ENCODE measurements at places on chromosomes 5 and 9. TPM values are rescaled to one million over a fixed set of nuclear protein-coding genes. Genes with fewer than 3 reads are reported as not detected.

CERT1 gene
- total RNA-seq = 20.1 TPM

PHF24 gene
- total RNA-seq = 0.06 TPM

EIF4E1B gene
- total RNA-seq = not detected

DNA sequence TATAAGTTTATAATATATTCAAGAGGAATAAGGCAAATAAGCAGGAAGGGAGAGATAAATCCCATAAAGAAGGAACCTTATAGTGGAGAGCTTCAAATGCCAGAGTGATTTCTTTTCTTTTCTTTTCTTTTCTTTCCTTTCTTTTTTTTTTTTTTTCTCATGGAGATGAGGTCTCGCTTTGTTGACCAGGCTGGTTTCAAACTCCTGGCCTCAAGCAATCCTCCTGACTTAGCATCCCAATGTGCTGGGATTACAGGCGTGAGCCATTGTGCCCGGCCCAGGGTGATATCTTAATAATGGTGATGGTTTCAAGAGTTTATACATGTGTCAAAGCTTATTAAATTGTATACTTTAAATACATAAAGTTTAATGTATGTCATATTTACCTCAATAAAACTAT is 19.6 kb upstream of the FOCAD start:
- no peak for DNase-seq

DNA sequence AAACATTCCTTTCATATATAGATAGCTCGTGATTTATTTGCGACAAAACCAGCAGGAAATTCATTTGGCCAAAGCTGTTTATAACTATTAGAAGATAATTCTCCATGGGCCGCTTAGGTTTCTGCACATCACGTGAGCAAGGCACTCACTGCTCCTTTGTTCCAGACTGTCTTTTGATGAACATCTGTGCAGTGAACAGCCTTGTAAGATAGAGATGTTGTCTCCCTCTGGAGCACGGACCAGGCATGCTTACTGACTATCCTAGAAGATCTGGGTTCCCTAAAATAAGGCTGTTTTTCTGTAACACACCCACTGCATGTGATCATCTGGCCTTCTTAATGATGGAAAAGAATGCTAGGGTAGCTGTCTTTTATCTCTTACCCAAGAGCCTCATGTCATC is 30.9 kb downstream of the YIPF5 start:
- DNase-seq = no peak

HEMGN gene
- not detected for total RNA-seq

TMEM174 gene
- total RNA-seq = not detected

PLPP7 gene
- total RNA-seq = 3.3 TPM

DNA sequence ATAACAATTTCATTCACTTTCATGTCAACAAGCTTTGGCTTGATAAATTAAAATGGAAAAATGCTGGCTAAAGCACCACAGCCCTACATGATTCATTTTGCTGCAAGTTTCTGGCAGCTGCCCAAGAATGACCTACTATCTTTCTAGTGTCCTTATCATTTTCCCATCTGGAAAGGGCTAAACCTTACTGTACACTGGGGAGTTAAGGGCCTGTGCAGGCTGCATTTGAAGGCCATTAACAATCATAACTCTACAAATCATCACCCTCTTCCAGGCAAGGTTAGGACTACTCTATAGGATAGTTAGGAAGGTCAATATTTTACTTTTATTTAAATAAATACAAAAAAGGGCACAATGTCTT is 579.7 kb upstream of the ZNF608 start:
- DNase-seq = peak; percentile 73

KIF24 gene
- 1.8 TPM for total RNA-seq

DNA sequence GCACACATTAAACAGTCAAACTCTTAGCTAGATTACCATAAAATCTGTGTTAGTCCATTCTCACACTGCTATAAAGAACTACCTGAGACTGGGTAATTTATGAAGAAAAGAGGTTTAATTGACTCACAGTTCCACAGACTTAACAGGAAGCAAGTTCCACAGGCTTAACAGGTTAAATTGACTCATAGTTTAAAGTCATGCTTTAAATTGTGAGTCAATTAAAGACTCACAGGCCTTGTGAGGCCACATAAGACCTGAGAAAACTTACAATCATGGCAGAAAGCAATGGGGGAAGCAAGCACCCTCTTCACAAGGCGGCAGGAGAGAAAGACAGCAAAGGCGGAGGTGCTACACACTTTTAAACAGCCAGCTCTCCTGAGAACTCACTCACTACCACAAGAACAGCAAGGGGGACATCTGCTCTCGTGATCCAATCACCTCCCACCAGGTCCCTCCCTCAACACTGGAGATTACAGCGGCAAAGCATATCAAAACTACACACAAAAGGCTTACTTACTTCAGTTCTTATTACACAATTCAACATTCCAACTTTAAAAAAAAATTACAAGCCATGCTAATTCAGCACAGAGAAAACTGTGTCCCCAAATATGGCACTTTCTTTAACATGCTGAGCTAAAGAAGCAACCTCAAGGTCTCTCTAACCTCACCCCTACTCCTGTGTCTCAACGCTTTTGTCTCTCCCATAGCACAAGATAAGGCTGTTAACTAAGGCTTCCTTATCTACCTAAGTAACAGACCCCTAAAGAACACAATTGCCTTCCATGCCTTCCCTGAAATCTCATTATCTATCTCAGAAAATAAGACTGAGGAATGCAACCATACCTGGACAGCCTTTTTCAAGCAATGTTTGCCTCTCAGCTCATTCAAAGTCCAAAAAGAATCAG is 805.1 kb downstream of the NR2F1-AS1 start:
- no peak for DNase-seq

SEMA5A gene
- total RNA-seq = 5.4 TPM

DNA sequence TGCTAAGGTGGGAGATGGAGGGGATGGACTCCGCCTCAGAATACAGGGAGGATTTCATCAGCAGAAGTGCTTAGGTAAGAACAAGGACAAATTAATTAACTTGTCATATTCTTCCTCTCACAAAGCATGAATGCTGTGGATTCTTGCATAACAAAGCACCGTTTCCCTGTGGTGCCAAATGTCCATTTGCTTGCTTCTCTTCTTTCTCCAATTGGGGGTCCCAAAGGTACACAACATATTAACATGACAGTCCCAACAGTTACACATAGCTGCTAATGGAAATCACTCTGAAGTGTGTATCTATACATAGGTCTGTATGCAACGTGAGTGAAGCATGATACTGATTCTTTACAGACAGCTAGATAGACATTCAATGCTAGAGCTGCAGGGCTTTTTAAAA is 146.7 kb upstream of the EFNA5 start:
- no peak for DNase-seq

FAM53C gene
- total RNA-seq = 30.7 TPM

SHOC1 gene
- not detected for total RNA-seq

GRCh38 chr5:139458580-139459407 is 3.7 kb downstream of the ECSCR start:
- DNase-seq = no peak

GRCh38 chr9:121860213-121860612 is 208.8 kb downstream of the DAB2IP start:
- no peak for DNase-seq

ACTL7B gene
- not detected for total RNA-seq

RASA1 gene
- 34.9 TPM for total RNA-seq

DNA sequence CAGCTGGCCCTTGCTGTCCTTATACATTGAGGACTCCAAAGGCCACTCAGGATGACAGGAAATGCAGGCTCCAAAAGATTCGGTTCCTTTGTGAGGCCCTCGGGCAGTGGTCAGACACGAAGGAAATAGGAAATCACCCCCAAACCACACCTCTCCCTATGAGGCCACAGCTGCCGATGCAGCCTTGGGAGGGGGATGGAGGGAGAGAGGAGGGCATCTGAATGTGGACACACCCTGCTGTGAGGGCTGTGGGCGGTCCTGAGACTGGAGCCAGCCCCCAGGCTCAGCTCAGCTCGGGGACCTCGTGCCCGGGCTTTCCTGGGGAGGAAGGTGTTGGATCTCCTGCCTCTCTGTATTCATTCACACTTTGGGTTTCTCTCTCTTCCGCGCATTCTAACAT is 2.7 kb upstream of the CLPTM1L start:
- DNase-seq = no peak

- no peak for DNase-seq
These were observed 26.4 kb downstream of the ZDHHC11B start for GRCh38 chr5:757931-758697.

CAMK4 gene
- total RNA-seq = 5.8 TPM

- no peak for DNase-seq
These were observed 10.2 kb downstream of the CEP72 start for GRCh38 chr5:622359-622758.

DNA sequence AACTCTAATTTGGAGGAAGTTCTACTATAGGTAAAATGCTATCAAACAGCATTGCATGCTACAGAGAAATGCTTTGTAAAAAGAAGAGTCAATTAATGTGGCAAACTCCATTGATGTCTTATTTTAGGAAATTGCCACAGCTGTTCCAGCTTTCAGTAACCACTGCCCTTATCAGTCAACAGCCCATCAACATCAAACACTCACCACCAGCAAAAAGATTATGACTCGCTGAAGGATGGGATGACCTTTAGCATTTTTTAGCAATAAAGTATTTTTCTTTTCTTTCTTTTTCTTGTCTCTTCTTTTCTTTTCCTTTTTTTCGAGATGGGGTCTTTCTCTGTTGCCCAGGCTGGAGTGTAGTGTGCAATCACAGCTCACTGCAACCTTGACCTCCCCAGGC is 26.0 kb downstream of the CRHBP start:
- DNase-seq = no peak

GRCh38 chr9:128115187-128116103 is 12.1 kb downstream of the PTGES2 start:
- DNase-seq = no peak

- no peak for DNase-seq
These were observed 56.0 kb upstream of the AGXT2 start for GRCh38 chr5:35103637-35104299.

GRCh38 chr5:65992630-65993029 is 66.3 kb downstream of the ERBIN start:
- DNase-seq = no peak
